ENCODE measurements at places on chromosomes 12 and 14.

DNA sequence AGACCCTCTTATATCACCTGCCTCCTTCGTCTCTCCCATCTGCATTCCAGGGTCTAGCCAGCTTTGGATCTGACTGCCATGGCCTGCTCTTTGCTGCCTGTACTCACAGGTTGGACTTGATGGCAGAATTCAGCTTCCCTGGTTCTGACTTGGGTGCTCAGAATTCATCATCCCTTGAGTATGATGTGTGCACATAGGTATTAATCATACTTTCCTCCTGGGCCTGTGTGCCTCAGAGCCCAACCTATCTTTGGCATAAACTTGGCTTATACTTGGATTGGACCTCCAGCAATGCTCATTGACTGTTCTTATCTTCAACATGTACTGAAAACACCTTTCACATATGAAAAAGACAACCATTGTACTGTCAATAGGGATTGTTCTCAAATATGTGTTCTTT is 70.7 kb upstream of the LMNTD1 start:
- no peak for DNase-seq

DNA sequence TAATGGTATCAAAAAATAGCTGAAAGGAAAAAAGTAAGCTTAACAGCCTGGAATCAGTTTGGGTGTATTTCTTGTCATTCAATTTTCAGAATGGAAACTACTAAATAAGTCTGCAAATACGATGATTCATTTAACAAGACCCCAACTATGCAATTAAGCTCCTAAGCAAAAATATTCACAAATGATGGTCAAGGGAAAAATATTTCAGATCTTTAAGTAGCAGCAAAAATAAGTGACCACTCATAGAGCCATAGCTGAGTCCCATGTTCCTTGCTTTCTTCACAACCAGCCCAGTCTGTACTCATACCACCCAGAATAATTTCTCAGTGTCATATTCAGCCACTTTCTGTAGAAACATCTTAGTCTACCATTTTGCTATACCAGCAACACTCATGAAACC is 185.4 kb downstream of the PPM1H start:
- DNase-seq: no peak

DNA sequence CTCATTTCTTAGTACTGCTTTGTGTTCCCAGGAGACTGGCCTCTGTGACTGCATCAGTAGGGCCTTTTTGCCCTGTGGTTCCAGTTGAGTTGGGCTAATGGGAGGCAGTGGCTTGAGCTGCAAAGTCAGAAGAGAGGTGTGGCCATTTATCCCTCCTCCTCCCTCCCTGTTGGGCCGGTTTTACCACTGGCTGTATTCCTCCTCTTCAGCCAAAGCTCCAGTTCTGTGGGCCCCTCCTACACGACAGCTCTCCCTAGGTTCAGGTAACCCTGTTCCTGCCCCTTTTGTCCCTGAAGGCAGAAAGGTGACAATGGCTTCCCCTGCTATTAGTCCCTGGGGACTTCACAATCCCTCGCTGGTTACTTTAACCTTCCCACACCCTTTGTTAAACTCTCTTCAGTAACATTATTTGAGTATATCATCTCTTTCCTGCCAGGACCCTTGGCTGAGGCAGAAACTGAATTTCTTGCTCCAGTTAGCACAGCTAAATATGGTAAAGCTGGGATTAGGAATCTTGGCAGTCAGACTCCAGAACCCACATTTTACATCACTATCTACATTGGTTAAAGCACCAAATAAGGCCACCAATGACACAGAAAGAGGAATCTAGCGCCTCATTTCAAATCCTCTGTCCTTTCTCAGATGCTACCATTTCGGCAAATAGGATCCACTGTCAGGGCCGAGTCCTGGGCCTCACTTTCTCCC is 121.9 kb upstream of the SLC35F4 start:
- no peak for DNase-seq

- no peak for DNase-seq
These were observed 6.0 kb downstream of the MTERF2 start for GRCh38 chr12:106980944-106981343.

GRCh38 chr14:93891756-93892504 is 35.2 kb upstream of the FAM181A start:
- DNase-seq: no peak

DNA sequence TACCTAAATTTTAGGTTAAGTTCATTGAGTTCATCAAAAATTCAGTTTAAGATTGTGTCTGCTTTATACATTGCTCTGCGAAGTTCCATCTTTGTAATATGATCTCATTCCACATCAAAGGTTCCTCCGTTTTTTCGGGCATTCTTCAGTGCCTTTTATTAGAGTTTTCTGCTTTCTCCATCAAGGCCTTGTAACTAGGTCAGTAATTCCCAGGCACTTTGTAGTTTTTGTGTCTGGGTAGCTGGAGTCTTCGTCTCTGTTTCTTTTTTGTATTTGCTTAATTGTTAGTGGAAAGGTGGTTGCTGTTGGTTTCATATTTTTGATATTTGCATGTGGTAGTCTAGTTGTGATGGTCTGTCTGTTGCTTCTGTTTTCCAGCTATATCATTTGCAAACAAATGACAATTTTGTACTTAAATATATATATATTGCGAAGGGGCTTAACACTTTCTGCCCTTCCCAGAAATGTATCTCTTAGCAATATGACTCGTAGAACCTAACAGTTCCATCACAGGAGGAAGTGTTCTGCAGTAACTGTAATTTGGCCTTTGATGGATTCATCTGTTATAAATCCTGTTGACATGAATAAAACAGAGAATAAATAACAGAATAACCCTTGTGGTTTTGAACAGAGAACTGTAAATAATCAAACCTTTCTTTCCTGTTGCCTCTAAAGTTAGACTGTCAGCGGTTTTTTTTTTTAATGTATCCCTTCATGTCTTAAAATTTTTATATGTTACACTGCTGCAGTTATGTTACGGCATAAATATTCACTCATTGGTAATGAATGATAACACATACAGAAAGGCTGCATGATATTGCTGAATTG is 88.4 kb upstream of the DYNC1H1 start:
- peak; percentile 41 for DNase-seq

GRCh38 chr12:8914716-8915526 is 612 bp downstream of the PHC1 start:
- DNase-seq: peak; percentile 33

- DNase-seq: no peak
These were observed 27.6 kb downstream of the KRT8 start for GRCh38 chr12:52877242-52877641.

- no peak for DNase-seq
These were observed 8.5 kb downstream of the IFI27 start for GRCh38 chr14:94119071-94119470.

DNA sequence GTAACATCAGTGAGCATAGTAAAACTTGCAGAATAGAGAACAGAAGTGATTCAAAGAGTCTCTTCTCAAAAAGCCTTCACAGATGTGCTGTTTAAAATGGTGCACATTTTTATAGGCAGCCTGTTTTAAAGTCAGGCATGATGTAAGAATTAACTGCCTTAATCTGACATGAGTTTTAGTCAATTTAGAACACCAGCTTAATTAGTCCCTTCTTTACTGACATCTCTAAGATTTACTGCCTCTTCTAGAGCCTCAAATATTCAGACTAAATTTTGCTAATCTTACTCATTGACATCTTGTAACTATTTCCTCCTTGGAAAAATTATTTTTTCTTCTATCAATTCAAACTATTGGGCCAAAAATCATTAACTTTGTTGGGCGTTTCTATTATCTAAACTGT is 782.5 kb downstream of the C12orf50 start:
- DNase-seq: no peak

DNA sequence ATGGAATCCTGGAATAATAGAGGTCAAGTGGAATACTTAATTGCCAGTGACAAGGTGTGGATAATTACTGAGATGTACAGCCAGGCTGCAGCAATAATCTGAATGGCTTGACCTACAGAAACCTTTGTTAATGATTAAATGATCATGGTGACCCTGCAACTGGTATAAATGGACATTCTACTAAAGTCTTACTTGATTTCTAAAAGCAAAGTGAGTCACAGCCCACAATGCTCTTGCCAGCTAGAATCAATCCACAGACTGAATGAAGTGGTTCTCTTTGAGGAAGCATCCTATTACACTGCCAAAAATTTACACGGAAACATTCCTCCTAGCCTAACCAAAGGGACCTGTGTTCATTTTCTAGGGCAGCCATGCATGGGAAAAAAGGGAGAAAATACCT is 518.5 kb downstream of the SOX5 start:
- no peak for DNase-seq

DNA sequence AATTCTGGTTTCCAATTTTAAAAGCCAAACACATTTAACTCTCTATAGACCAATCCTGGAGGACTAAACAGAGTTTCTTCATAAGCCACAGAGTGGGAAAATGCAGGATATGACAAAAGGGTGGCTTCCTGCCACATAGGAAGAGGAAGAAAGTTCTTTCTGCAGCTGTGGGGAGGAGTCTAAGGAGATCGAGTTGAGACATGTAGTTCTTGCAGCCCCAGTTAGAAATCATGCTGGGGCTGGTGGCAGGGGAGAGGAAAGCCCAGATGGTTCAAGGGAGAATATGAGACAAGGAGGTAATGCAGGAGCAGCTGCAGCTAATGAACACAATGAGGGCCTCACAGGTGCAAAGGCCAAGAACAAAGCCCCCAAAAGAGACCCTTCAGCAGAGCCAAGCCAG is 85.0 kb upstream of the ARID2 start:
- DNase-seq: peak; percentile 60

- peak; percentile 42 for DNase-seq
These were observed at the start of gene TMEM30B for GRCh38 chr14:61281186-61281947. Gene TMEM30B (minus strand): TSS chr14:61281338. CDS start chr14:61281147, 191 bp downstream.

DNA sequence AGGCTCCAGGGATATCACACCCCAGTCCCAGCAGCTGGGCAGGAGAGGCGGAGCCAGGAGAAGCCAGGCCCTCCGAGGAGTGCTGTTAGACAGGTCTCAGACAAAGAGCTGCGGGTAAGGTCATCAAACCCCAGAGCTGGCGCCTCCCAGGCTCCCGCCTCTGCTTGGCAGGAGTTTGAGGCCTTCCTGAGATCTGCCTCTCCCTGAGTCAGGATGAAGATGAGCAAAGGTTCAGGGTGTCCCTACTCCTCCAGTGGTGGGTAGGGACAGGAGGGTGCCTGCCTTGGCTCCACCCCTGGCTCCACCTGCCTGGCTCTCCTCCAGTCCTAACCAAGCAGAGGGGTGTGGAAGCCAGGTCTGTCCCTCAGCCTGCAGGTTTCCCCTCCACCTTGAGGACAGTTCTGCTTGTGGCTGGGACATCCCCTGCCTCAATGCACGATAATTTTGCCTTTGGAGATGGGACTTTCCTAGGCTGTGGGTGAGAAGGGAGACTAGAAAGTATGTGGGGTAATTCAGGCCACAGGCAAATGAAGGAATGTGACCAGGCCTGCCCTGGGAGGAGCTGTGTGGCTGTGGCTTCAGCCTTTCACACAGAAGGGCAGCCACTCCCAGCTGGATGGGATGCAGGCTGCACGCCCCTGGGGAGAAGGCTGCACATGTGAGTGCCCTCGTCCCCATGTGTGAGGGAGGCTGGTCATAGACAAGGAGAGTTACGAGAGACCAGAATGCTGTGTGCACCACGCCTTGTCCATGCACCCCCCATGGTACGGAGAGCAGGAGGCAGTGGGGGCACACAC is 2.2 kb downstream of the PLEKHG6 start:
- DNase-seq: peak; percentile 63

GRCh38 chr12:41956353-41956752 is 188.3 kb downstream of the GXYLT1 start:
- no peak for DNase-seq

GRCh38 chr12:33322519-33322918 is 117.1 kb downstream of the SYT10 start:
- no peak for DNase-seq

DNA sequence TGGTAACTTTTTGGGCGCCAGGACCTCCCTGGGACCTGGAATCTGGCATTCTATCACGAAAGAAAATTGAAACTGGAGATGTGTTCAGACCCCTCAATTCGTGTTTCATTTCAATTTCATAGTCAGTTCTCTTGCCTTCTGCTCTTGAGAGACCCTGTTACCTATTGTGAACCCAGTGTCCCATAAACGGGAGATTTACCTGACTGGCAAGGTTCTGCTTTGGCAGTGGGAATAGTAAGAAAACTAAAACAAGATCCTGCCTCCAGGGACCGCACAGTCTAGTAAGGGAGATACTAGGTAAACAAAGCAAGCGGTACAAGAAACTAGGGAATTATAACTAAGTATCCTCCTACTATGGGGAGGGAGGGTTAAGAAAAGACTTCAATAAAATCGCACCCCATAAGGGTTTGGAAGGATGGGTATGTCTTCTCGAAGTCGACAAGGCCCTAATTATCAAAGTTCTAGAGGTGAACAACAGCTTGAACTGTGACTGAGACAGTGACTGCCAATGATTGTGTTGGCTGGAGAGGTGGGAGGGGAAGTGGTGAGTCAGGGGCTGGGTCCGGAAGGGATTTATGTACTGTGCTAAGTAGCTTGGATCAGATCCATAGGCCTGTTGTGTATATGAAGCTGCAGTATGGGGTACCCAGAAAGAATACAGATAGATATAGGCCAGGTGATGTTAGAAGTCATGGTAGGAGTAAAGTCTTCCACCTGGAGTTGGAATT is 754 bp downstream of the ACSS3 start:
- peak; percentile 87 for DNase-seq

- DNase-seq: no peak
These were observed 397.8 kb downstream of the FUT8 start for GRCh38 chr14:65810322-65810721.

- no peak for DNase-seq
These were observed 26.1 kb upstream of the AACS start for GRCh38 chr12:125038976-125039625.

- no peak for DNase-seq
These were observed 45.1 kb downstream of the ISCA2 start for GRCh38 chr14:74538411-74539391.

DNA sequence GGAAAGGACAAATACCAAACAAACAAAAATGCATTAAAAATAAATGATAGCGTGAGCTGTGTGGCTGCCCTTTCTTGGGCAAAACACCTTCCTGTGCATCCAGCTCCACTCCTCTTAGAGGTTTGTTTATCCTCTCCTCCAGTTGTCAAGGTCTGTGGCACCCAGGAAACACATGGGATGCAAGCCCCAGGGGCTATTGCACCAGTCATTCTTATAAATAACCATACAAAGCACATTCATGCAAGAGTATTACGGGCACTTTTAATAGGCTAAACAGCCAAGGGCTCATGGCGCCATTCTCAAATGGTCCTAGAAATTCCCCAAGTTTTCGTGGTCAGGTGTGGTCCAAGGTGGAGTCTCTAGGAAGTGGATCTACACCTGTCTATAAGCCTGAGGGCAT is 257.0 kb downstream of the DPF3 start:
- DNase-seq: no peak

DNA sequence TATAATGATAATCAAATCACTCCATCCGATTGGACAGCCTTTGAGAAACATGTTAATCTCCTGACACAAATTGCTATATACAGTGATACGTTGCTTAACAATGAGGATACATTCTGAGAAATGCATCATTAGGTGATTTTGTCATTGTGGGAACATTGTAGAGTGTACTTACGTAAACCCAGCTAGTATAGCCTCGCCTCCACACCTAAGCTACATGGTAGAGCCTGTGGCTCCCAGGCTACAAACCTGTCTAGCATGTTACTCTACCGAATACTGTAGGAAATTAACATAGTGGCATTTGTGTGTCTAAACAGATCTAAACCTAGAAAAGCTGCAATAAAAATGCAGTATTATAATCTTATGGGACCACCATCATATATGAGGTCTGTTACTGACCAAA is 128.6 kb upstream of the PWP1 start:
- DNase-seq: no peak

Data from foreskin fibroblast (primary cell).